GM18507 (cell line): ENCODE measurements at places on chromosomes 1 and 21.

DNA sequence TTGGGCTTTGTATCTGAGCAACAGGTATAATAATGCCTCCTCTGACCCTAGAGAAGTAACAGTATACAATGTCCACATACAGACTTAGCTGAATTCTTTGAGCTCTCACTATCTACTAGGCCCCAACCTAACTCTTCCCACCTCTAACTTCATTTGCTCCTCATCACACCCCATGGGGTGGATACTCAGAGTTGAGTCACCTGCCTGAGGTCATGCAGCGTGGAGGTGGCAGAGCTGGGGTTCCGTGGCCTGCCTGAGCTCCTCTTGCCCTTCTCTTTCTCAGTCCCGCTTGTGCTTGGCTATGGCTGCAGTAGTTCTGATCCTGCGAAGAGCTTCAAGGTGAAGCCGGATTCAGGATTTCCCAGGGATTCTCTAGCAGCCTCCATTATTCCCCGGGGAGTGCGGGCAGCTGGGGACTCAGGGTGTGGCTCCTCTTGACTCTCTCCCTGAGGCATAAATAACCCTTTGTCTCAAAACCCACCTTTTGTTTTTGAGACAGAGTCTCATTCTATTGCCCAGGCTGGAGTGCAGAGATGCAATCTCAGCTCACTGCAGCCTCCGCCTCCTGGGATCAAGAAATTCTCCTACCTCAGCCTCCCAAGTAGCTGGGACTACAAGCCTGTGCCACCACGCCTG is 29.9 kb upstream of the ACTL8 start:
- DNase-seq: no peak

DNA sequence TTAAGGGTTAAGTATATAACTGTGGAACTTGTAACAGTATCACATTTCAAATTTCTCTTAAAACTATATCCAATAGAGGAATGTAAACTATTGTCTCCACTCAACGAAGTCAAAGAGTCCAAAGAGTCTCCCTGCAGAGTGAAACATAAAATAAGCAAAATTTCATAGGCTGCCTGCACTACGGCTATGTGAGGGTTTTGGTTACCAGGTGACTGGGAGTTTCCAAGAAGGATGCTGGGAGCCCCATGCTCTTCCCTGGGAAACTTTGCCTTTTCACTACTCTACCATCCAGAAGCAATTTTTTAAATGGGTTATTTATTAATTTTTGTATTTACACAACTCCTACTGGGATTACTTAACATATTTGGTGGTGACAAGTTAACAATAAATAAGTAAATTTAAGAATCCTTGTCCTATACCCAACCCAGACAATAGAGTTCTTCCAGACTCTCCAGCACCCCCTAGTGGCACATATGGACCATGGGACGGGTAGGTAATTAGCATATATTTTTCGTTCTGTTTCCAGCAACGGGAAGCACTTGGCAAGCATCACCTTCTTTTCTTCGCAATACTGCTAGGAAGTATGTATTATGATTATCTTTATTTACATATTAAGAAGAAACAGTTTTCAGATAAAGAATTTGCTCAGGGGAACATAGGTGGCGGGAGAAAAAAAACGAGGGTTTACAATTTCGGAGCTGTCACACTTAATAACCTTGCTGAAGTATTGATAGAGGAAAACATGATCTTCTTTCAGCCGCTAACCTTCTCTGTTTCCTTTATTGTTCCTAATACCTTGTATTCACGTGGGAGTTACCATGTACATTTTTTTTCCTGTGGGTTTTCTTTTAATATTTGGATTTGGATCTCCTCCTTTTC is 3.5 kb downstream of the FMO2 start:
- peak; percentile 25 for DNase-seq

GRCh38 chr1:153000294-153000693 is 1.3 kb upstream of the SPRR3 start:
- no peak for DNase-seq

DNA sequence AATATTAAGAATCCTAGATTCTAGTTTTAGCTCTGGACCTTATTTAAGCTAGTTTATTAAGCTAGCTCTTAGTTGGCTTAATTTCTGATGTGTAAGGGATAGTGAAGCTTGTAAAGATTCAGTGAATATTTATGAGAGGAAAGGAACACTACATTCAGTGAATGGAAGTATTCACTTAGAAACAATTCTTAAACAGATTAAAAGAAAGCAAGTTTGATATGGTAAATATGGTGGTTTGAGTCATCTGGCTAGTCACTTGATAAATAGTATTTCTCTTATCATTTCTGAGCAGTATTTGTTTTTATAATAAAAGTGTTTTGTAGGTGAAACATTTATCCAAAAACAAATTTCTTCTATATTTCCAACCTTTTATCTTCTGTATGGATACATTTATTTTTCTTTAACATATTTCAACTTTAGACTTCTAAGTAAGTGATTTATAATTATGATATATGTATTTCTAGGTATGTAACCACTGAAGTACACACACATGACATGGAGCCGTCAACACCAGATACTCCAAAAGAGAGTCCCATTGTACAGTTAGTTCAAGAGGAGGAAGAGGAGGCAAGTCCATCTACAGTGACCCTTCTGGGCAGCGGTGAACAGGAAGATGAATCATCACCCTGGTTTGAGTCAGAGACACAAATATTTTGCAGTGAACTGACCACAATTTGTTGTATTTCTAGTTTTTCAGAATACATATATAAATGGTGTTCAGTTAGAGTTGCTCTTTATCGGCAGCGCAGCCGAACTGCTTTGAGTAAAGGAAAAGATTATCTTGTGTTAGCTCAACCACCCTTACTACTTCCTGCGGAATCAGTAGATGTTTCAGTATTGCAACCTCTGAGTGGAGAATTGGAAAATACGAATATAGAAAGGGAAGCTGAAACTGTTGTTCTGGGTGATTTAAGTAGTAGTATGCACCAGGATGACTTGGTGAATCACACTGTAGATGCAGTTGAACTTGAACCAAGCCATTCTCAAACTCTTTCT is 55.6 kb downstream of the SUCO start:
- no peak for DNase-seq

- no peak for DNase-seq
These were observed 14.7 kb downstream of the INTS3 start for GRCh38 chr1:153742411-153743142.

DNA sequence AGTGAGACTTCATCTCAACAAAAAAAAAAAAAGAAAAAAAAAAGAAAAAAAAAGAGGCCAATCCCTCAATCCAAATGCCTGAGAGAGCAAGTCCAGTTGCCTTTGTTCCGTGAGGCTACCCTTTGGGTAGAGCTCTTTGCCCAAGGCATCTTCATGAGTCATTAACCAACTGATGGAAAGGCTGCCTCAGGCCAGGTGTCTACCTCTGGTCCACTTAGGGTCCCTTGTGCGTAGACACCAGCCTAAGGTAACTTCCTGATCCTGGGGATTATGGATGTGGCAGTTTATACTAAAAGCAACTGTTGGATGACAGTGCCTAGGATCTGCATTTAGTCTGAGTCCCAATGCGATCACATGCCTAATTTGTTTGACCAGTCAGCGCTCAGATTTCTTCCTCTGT is 20.7 kb upstream of the ZNF326 start:
- no peak for DNase-seq

GRCh38 chr1:24329797-24330543 is 10.8 kb downstream of the GRHL3 start:
- no peak for DNase-seq

DNA sequence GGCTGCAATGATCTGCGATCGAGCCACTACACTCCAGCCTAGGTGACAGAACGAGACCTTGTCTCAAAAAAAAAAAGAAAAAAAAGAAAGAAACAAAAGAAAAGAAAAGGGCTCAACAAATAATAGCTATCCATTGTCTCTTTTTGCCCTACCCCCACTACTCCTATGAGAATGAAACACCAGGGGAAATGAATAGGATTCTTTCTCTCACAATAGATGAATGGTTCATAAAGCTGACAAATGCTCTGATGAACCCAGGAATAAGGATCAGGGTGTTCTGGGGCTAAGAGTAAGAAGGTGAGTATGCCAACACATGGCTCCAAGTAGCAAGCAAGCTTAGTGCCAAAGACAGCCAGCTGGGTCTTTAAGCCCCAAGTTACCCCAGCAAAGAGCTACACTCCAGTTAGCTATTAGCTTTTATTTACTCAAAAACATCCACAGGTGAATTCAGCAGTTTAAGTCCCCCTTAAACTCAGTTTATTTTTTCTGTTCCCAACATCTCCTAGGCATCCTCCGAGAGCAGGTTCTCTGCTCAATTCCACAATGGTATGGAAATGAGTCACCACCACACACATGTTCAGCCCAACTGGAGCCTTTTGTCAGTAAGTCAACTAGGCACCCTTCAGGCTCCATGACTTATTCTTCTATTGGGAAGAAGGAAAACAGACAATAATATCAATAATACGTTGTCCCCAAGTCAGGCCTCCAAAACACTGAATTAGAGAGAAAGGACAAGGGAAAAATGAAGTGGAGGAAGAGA is 4.2 kb downstream of the ADORA3 start:
- DNase-seq: no peak

DNA sequence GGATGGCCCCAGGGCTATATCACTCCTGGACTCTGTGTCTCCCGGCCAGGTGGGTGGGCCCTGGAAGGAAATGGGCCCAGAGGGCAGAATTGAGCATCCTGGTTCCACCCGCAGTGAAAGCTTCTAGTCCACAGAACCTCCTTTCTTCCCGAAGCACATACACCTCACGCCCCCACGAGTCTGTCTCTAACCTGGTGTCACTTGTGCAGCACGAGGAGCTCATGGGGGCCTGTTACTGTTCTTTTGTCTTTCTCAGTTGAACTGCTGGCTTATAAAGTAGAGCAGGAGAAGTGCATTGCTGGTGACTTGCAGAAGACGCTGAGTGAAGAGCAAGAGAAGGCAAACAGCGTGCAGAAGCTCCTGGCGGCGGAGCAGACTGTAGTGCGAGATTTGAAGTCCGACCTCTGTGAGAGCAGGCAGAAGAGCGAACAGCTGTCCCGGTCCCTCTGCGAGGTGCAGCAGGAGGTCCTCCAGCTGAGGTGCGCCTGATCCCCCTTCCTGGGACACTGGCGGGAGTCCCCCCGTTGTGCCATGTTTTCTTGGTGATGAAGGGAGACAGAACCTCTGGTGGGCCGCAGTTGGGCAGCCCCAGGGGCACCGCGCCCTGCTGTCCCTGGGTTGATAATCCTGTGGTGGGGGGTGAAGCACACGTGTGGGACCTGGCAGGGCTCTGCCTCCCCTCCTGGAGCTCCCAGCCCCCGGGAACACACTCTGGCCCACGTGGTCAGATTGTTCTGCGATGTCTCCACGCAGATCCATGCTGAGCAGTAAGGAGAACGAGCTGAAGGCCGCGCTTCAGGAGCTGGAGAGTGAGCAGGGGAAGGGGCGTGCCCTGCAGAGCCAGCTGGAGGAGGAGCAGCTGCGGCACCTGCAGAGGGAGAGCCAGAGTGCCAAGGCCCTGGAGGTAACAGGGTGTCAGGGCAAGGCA is 28.7 kb upstream of the DIP2A start:
- DNase-seq: no peak

GRCh38 chr1:184390889-184391288 is 4.1 kb downstream of the C1orf21 start:
- DNase-seq: no peak

- no peak for DNase-seq
These were observed 46.4 kb upstream of the RGS21 start for GRCh38 chr1:192270398-192270797.

- DNase-seq: no peak
These were observed 88.4 kb downstream of the PDE4B start for GRCh38 chr1:65881067-65881594.

DNA sequence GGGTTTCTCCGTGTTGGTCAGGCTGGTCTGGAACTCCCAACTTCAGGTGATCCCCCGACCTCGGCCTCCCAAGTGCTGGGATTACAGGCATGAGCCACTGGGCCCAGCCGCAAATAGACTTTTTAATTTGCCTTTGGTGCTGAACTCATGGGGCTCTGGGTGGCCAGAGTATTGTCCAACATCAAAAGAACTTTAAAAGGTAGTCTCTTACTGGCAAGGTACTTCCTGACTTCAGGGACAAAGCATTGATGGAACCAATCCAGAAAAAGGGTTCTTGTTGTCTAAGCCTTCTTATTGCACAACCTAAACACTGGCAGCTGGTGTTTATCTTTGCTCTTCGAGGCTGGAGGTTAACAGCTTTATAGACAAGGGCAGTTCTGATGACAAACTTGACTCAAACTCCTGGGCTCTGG is 3.8 kb upstream of the KTI12 start:
- no peak for DNase-seq

DNA sequence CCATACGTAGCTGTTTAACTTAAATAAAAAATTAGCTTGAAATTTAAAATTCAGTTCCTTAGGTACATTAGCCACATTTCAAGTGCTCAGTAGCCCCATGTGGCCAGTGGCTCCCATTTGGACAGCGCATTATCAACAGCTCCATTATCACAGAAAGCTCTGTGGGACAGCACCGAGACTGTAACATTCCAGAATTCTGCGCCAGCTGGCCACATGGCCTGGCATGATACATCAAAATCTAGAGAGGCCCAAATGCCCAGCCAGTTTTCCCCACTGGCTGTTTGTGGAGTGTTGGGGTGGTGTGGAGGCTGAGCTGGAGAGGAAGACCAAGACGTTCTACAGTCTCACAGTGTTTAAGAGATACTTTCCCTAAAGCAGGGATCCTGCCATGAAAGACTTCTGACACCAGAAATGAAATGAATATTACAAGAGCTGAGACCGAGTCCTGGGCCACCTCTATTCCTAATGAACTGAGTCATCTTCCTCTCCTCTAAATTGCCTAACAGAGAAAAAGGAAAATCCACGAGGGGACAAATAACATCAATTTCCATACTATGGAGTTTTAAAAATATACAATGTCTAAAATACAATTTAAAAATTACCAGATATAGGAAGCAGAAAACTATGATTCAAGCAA is 27.3 kb upstream of the ACTA1 start:
- DNase-seq: no peak

GRCh38 chr1:27031235-27032118 is 18.8 kb upstream of the TENT5B start:
- no peak for DNase-seq

- DNase-seq: no peak
These were observed 10.4 kb upstream of the CCDC27 start for GRCh38 chr1:3741566-3742438.

DNA sequence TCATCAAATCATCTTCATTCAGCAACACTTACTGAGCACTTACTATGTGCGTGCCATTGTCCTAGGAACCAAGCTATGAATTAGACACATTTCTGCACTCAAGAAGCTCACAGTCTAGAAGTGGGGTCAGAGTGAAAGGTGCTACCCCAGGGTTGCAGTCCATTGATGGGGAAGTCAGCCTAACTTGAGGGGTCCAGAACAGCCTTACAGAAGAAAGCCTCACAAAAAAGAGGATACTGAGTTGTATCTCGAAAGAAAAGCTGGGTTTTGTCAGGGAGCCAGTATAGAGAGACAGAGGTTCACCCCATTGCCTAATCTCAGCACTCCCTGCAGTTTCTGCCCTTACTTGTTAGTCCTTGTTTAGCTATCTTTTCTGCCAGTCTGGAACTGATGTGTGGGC is 153.1 kb upstream of the JUN start:
- no peak for DNase-seq

DNA sequence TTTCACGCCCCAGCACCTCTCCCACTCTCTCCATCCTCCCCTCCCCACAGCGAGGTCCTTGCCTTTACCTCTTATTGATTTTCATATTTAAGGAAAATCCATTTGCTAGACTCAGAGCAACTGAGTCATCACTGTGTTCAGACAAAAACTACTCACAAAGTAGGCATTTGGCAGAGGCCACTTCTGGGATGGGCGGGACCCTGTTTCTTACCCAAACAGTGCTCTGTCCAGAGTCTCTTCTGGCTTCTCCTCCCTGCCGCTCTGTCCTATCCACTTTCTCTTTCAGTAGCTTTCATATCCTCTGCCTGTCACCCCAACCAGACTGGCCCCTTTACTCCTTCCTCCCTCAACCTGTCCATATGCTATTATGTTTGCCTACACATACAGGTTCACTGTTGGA is 2.4 kb upstream of the NAV1 start:
- no peak for DNase-seq
